NCI-H1092 (cell line): ENCODE measurements at places on chromosomes 1 and 21.

DNA sequence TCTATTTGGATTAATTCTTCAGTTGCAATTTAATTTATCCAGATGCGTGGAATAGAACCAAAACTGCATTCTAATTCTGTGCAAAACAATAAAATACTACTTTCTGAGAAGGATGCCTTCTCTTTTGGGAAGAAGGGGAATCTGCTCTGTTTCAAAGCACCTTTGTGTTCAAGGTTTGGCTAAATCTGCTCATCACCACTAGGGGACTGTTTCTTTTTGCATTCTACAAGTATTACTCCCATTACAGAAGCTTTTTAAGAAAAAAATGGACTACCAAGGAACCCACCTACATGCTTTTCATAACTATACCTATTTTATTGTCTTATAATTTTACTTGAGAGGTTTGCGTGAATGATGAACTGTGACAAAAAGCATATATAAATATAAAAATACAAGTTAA is 18.2 kb downstream of the MRPS6 start:
- no peak for DNase-seq

DNA sequence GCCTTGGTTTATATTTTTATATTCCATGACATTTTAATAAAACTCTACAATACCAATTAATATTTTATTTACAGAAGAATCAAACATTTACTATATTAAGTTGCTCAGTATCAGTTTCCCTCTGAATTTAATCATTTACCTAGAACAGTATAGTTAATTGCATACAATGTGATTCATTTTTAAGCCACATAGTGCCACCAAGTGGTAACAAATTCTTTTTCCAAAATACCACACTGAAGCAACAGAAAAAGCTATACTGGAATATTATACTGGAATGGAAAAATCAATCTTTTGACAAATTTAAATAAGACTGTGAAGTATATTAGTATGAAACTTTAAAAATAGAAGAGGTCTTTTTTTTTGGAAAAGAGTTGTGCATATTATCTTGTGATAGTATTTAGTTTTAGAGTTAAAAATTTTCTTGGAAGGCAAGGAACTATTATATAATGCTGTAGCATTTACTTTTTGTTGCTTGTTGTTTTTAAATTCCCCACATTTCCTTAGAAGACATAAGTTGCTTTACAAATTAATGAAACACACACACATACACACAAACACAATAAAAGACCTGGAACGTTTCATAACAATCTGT is 57.3 kb downstream of the ZNF644 start:
- DNase-seq: no peak

DNA sequence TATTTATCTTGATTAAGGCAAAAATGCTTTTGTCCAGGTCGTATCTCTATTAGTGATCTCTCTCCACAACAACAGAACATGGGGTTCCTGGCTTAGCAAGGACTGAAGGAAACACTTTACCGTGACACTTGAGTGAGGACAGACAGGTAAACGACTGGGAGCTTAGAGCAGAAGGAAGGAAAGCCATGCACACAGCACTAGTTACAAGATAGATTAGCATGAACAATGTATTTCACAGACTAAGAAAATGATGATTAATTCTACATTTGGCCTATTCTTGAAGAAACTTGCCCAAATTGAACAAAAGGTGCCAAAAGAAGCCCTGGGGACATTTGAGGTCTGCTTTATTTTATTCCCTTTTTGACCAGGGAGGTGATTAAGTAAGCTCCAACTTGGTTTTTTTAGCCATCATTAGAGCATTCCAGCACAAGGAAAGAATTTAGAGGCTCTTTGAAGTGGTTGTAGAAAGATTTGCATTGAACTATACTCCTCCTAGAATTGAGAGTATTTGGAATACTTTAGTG is 248.5 kb downstream of the USP25 start:
- no peak for DNase-seq

- DNase-seq: peak; percentile 88
Measured at GRCh38 chr1:11272832-11273594, at the start of gene UBIAD1. Gene UBIAD1, plus strand, starts transcription at chr1:11273198. Its CDS starts 334 bp downstream, at chr1:11273532.

DNA sequence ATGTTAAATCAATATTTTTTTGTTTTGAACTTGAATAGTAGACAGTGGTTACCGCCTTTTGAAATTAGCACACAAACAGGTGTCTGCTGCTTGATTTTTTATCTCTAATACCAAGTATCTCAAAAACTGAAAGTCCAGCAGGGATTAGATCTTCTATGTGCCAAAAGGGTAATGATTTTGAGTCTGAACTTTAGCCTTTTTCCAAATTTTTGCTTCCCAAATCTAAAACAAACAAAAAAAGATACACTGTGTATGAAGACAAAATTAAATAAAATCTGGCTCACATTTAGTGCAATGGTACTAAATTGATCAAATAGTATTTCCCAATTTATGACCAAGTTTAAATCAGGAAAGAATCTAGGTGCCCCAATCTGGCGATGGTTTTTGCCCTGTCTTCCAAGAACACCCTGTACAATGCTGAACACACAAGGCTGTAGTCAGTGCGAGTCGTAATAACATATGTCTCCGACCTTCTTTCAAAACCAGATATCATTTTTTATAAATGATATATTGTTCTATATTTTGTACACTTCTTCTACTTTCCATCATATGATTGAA is 40.5 kb downstream of the PLPPR4 start:
- no peak for DNase-seq

DNA sequence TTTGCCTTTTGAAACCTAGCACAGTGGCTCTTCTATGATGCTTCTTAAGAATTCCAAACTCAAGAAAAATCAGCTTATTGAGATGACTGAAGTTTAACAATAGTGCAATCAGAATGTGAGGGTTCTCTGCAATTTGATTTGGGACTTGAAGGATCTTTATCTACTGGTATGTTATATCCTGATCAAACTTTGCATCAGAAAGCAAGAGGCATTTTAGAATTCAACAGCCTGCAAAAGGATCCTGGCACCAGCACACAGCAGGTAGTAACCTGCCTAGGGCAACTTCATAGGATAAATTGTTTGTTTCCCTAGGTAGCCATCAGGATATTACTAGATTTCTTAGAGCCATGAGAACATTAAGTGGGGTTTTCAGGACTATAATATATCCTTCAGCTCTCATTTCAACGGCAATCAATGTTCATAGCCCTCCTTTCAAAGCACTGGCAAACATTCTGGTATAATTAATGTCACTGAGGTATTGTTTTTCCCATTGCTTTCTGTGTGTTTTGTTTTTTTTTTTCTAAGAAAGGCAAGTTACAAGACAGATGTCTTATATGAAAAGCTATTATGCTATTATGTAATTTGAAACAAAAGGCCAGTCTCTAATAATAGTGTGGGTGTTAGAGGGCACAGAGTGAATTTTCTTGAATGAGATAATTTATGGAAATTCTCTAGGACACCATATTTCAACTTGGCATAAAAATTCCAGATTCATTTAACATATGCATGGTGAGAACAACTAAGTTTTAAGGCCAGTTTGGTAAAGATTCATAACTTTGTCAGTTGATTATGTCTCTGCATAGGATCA is 34.5 kb downstream of the NTNG1 start:
- DNase-seq: no peak

GRCh38 chr1:31586376-31587327 is 10.3 kb downstream of the TINAGL1 start:
- DNase-seq: no peak

GRCh38 chr1:193256019-193256418 is 69.6 kb upstream of the B3GALT2 start:
- no peak for DNase-seq

DNA sequence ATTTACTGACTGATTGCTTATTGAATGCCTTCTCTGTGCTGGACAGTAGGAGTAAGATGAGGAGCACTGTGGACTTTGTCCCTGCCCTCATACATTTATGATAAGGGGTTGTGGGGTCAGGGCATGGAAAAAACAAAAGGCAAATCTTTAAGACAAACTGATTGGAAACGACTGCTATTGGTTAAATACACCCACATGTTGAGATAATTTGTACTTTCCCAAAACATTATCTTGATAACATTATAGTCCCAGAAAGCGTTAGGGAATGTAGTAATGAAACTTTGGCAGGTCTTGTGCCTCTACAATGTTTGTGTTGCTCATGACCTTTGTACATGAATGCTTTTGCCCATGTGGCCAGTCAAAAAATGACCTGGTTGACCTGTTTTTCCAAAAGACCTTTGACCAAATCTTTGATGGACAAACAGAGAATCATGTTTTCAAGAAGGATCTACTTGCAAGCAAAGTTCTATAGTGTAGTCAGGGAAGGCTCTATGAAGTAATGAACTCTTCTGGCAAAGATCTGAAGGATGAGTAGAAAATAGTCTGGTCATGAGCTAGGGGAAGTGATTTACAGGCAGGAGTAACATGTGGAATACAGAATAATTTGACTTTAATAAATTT is 50.9 kb downstream of the LEPR start:
- DNase-seq: no peak

GRCh38 chr1:7223334-7224080 is 438.3 kb downstream of the CAMTA1 start:
- no peak for DNase-seq

GRCh38 chr1:31501505-31501904 is 74.8 kb upstream of the TINAGL1 start:
- DNase-seq: no peak

GRCh38 chr1:177976596-177976995 is 6.7 kb upstream of the SEC16B start:
- no peak for DNase-seq

- DNase-seq: peak; percentile 67
Measured at GRCh38 chr21:35390013-35390776, 341.1 kb upstream of the RUNX1 start.
